ENCODE measurements at places on chromosomes 4 and X.

GRCh38 chr4:48854982-48855381, 24.1 kb downstream of the OCIAD1 start:
- no peak for DNase-seq

DNA sequence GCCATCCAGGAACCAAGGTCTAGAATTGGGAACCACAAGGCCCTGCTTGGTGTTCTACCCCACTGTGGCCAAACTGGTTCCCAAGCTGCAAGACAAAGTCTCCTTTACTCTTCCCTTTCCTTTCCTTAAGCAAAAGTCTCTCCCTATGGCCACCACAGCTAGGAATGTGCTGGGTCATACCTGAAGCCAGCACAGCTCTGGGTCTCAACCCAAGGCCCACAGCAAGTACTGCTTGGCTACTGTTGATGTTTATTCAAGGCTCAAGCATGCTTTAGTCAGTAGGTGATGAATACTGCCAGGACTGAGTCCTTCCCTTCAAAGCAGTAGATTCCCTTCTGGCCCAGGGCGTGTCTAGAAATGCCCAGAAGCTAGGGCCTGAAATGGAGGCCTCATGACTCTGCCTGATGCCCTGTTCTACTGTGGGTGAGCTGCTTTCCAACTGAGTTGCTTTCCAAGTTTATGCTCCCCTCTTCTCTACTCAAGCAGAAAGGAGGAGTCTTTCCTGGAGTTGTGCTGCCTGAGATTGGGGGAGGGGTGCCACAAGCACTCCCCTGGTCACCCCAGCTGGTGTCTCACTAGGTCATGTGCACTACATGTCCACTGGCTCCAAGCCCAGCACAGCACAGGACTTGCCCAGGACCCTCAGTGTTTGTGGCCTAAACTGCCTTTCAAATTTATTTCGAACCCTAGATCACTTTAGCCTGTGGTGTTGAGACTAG, 44.9 kb downstream of the STAP1 start:
- no peak for DNase-seq

- no peak for DNase-seq
These were observed 2.6 kb downstream of the DTHD1 start for GRCh38 chr4:36283912-36284465.

GRCh38 chr4:55770662-55771061, 48.9 kb upstream of the EXOC1L start:
- DNase-seq = no peak

DNA sequence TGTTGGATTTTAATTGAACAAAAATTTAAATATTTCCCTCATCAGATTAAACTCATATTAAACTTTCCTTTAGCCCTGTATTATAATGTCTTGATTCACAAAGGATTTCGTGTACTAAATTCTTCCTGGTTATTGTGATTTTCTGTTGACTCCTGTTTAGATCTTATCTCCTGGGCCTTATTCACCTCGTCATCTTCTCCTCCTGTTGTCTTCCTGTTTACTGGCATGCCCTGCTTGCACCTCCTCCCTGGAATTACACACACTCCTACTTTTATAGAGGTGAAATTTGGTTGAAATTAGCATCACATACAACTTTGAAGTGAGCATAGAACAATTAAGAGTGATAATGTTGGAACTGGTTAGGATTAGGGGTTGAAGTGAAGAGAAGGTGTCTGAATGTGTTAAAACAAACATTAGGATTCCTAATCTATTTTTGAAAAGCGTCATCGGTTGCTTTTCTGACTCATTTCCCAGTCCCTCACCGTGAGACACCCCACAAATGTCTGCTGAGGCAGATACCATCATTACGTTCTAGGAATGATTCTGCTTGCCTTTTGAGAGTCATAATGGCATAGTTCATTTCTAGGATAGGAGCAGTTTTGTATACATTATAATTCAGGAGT, 32.5 kb downstream of the TLL1 start:
- no peak for DNase-seq

- DNase-seq = no peak
These were observed 590.7 kb upstream of the PITX2 start for GRCh38 chr4:111213531-111213930.

DNA sequence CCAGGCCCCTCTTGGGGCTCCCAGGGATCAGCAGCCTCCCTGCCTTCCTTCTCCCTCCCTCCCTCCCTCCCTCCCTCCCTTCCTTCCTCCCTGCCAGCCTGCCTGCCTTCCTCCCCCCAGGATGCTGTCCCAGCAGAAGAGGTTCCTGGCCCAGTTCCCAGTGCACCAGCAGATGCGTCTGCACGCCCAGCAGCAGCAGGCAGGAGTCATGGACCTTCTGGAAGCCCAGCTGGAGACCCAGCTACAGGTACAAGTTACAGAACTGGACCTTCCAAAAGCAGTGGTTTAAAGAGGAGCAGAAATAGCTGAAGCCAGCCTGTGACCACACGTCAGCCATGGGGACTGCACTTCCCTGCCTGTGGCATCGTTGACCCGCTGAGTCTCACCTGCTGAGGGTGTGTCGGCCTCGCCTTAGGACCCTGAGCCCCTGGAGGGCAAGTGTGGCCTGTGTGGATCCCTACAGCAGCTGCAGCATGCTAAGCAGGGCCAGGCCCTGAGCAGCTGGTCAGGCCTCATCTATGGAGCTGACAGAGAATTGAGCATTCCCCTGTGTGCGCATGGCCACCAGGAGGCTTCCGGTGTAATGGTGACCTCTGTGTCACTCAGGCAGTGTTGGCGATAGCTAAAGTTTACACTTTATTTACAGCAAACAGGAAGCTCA, 84.7 kb downstream of the CRMP1 start:
- no peak for DNase-seq

GRCh38 chr4:105838082-105838481, 57.2 kb upstream of the NPNT start:
- no peak for DNase-seq

- DNase-seq = peak; percentile 92
These were observed 13.1 kb upstream of the PRDM8 start for GRCh38 chr4:80184053-80184824.

- DNase-seq = peak; percentile 4
These were observed 30.1 kb downstream of the TEX13A start for GRCh38 chrX:105190252-105190853.

DNA sequence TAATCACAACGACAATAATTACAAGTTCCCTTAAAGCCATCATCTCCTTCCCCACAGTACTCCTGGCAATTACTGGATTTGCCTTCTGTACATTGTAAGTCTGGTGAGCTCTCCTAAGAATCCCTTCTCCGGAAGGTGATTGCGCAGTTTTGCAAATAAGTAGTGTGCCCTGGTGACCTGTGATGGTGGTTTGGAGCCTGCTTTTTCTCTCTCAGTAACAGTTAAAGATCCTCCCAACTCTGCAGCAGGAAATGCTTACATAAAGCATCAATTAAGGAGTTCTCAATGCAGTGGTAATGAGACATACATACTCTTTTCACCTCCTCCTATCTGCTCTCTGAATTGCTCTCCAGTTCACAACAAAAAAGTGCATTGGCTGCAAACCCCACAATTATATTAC, 159.7 kb downstream of the SH2D1A start:
- DNase-seq = no peak

DNA sequence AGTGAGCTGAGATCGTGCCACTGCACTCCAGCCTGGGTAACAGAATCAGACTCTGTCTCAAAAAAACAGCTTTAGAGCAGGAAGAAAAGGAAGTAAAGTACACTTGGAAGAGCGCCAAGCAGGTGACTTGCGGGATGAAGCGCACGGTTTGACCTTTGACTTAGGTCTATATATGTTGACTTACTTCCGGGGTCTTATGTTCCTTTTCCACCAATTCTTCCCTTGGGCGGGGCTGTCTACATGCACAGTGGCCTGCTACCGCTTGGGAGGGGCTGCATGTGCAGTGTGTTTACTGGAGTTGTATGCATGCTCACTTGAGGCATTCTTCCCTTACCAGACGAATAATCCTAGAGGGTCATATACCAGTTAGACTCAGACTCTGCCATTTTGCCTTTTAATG, 108.6 kb downstream of the APOOL start:
- DNase-seq = no peak

DNA sequence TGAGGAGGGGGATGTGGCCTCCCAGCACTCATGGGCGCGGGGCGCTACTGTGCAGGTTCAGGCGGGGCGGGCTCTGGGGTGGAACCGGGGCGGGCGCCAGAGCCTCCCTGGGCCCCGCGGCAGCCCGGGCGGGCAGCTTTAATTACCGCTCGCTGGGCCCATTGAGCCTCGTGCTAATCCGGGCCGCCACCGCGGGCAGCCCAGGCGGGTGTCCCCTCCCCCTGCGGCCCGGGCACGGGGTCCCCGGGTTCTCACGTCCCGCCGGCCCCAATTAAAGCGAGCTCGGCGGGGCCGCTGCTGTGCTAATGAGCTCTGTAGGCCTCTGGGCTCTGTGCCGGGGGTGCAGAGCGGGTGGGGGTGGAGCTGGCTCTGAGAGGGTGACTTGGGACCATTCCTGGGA, 22.8 kb upstream of the FGFR3 start:
- no peak for DNase-seq

GRCh38 chr4:7941965-7942496, 2.4 kb upstream of the AFAP1 start:
- DNase-seq = no peak

GRCh38 chrX:16212436-16212835, 45.2 kb downstream of the MAGEB17 start:
- DNase-seq = no peak

GRCh38 chr4:18203966-18204365, 182.4 kb upstream of the LCORL start:
- DNase-seq = no peak

GRCh38 chr4:38422850-38423249, 241.1 kb upstream of the KLF3 start:
- DNase-seq = peak; percentile 1

DNA sequence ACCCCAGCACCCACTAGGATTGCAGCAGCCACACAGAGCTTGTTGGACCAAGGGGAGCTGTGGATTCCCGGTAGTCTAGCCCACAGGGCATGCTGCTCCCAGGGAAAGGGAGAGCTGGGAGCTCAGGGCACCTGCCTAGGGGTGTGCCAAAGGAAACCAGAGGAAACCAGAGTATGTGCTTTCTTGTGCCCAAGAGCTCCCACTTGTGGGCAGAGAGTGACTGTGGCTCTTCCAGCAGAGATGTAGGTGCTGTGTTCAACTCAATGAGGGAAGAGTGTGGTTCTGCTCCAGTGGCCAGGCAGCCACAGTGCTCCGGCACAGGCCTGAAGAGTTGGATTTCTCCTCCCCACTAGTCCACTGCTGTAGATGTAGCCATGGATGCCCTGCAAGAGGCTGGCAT, 1050.0 kb upstream of the INTU start:
- no peak for DNase-seq

DNA sequence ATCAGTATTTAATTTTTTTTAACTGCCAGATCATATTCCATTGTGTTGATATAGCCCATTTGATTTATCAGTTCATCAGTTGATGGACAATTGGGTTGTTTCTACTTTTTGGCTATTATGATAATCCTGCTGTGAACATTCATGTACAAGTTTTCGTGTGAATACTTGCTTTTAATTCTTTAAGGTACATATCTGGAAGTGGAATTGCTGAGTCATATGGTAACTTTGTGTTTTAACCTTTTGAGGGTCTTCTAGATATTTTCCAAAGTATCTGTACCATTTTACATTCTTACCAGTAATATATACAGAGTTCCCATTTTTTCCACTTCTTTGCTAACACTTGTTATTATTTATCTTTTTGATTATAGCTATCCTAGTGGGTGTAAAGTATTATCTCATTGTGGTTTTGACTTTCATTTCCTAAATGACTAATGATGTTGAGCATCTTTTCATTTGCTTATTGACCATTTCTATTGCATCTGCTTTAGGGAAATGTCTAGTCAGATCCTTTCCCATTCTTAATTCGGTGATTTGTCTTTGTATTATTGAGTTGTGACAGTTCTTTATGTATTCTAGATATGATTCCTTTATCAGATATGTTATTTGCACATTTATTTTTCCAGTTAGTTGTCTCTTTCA, 75.2 kb upstream of the NUDT6 start:
- no peak for DNase-seq

GRCh38 chr4:173332963-173333657, 1.0 kb downstream of the HMGB2 start:
- peak; percentile 25 for DNase-seq

DNA sequence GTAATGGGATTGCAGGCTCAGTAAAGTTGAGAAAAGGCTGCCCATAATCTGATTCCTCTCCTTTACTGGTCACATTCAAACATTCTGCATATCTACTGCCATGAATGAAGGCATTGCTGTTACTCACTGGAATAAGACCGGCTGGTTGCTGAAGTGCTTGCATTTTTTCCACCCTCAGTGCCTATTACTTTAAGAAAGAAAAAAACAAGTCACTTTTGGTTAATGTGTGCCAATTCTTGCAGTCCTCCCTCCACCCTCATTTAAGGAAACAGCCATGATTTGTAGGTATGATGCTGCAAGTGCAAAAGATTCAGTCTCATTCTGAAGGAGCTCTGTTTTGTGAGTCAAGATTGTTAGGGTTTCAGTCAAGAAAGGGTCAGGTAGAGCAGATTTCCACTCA, 94.9 kb downstream of the EMCN start:
- DNase-seq = no peak

GRCh38 chr4:184731056-184731455, 2.8 kb downstream of the CENPU start:
- no peak for DNase-seq

Measured in CD4-positive, alpha-beta T cell treated with Interleukin-21 for 1 hour (primary cell).